ENCODE measurements at places on chromosomes 11 and 22.

DNA sequence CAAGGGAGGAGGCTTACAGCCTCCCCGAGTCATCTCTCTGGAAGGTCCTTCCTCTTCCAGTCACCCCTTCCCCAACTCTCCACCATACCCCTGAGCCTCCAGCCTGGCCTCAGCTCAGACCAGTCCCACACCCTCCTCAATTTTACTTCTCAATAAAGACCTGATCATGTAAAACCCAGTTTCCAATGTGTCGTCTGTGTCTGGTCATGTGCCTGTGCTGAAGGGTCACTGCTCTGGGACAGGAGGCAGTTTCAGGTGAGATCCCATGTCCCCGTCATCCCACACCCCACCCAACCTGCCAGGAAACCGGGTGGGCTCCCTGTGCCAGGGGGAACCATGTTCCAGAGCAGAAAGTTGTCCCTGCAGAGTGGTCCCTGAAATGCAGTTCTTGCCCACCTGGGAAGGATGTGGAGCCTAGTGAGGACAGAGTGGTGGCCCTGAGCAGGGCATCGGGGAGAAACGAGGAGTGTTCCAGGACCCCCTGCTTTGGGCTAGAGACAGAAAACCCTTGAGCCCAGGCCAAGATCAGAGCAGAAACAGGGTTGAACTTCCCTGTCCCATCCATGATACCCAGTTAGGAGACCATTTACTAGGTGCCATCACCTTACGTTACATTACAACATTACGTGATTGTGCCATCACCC is 19.4 kb downstream of the IGLL5 start:
- DNase-seq, result no peak

- no peak for DNase-seq
Measured at GRCh38 chr11:128621601-128622501, 34.5 kb upstream of the ETS1 start.

DNA sequence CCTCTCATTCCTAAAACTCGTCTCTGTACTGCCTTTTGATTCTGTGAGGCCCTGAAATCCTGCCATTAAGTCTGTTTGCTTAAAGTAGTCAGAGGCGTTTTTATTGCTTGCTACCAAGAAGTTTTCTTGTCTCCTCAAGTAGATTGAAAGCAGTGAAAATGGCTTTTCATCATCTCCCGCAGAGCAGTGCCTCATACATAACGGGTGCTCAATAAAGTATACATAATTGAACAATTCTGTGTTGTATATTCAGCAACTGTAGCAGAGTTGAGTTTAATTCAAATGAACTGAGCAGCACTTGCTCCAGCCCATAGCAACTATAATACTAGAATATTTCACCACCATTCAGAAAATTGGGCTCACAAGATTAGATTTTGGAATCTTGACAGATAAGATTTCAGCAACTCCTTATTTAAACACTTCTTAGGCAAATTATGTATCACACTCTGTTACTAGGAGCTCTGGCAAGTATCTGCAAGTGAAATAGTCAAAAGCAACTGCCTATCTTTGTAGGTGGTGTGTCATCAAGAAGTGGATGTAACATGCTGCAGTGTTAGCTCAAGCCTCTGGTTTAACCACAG is 20.0 kb downstream of the FIBIN start:
- DNase-seq, result no peak

- no peak for DNase-seq
Measured at GRCh38 chr11:45615182-45615792, 50.1 kb downstream of the CHST1 start.

- DNase-seq, result no peak
Measured at GRCh38 chr11:70135625-70136059, 57.5 kb downstream of the ANO1 start.

DNA sequence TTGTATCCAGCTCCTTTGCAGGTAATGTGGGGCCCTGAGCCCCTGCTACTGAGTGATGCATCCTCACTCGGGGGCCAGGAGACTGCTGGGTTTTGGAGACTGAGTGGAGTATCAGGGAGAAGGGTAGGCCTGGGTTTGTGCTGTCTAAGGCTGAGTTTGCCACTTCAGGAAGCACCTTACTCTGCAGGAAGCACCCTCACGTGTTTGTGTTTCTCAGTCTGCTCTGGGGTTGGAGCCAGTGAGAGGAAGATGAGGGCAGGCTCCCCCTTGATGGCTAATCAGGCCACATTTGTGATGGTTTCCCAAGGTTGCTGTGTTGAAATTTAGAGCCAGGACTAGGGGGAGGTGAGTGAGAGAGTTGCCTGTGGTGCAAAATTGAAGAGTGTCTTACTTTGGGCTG is 13.7 kb upstream of the THY1 start:
- no peak for DNase-seq

DNA sequence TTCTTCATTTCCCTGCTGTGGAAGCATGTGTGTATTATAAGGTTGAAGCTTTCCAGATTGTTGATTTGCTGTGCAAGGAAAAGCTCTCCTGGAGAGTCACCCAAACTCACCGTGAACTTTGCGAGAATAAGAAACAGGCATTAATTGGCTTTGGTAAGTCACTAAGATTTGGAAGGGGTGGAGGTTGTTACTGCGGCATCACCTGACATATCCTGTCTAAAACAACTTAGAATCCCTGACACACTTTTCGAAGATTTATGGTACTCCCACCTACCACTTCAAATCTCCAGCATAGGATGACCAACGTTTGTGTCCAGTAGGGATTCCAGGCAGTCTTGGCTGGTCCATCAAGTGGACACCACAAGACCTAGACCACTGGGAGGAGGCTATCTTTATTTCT is 518.3 kb downstream of the MN1 start:
- no peak for DNase-seq
